ENCODE measurements at places on chromosomes 5 and 9. TPM values are rescaled to one million over a fixed set of nuclear protein-coding genes. Genes with fewer than 3 reads are reported as not detected.

- no peak overlapping the region for H3K27ac ChIP-seq
- no peak overlapping the region for H3K4me3 ChIP-seq
- peaks cover 2% of the 10 kb centered on the region for H3K36me3 ChIP-seq
Observed at GRCh38 chr5:95712347-95712958, 18.7 kb upstream of the RHOBTB3 start.

DNA sequence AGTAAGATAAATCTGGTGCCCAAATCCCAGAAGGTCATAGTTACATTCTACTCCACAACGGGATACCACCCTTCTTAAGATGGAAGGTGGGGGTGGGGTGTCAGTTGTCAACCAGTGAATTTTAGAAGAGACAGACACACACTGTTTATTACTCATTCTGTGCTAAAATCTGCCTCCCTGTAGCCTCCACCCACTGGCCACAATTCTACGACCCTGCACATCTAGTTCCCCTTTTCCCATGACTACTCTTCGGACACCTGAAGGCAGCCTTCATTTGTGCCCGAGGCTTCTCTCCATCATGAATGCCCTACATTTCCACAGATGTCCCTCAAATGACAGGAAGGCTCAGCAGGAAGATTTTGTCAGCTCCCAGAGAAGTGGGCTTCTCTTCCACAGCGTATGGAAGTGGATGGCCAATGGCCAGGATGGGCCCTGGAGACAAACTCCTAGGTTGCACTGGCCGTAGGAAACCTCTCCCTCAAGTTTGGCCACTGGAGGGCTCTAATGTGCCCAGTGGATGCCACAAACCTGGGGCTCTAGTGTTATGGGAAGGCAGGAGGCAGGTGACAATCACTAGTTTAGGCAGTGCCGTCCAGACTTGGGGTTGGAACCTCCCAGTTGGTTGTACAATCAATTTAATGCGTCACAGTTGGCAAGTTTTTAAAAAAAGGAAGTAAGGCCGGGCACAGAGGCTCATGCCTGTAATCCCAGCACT, 46.6 kb downstream of the PTPN3 start:
- H3K4me3 ChIP-seq = no peak overlapping the region
- DNase-seq = no peak
- H3K4me1 ChIP-seq = peaks cover 12% of the 10 kb centered on the region
- H3K36me3 ChIP-seq = no peaks in the 10 kb centered on the region
- H3K27ac ChIP-seq = no peak overlapping the region
- no peaks in the 10 kb centered on the region for H3K27me3 ChIP-seq

DNA sequence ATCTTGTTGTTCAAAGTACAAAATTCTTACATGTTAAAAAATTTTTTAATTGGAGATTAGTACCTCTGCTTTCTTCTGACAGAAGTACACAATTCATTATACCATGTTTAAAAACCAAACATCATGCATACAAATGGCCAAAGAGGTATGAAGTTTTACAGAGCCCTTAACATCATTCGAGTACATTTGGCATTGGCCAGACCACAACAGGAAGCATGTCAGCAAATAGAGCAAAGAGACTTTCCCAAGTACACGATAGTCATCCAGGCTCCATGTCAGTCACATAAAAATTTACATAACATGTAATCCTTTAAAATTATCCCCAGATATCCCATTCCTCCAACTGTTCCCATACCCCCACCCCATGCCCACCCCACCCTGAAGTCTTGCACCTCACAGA, 22.5 kb downstream of the HMGCS1 start:
- H3K27ac ChIP-seq = no peak overlapping the region
- peaks cover 44% of the 10 kb centered on the region for H3K36me3 ChIP-seq
- no peak for DNase-seq
- H3K4me1 ChIP-seq = peaks cover 17% of the 10 kb centered on the region

The BARHL1 gene
- total RNA-seq = not detected

DNA sequence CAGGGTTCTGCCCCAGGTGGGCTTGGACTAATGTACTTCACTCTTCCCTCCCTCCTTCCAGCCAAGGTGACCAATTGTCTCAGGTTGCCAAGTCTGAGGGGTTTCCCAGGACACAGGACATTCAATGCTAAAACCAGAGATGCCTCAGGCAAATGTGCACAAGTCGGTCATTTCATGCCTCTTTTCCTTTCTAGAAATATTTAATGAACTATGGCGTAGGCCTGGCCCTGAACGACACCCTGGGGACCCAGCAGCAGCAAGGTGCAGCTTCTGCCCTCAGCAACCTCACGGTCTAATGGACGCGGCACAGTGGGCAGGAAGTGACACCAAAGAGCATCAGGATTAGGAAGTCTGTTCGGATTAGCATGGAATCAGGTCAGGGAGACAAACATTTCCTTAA, 148.1 kb downstream of the MTX3 start:
- H3K27me3 ChIP-seq = peaks cover 7% of the 10 kb centered on the region
- H3K4me1 ChIP-seq = peaks cover 26% of the 10 kb centered on the region
- H3K27ac ChIP-seq = peak overlapping the region; percentile 40

- no peak overlapping the region for H3K27ac ChIP-seq
- no peaks in the 10 kb centered on the region for H3K27me3 ChIP-seq
- no peaks in the 10 kb centered on the region for H3K4me1 ChIP-seq
Observed at GRCh38 chr9:32931129-32931528, 70.3 kb downstream of the APTX start.

DNA sequence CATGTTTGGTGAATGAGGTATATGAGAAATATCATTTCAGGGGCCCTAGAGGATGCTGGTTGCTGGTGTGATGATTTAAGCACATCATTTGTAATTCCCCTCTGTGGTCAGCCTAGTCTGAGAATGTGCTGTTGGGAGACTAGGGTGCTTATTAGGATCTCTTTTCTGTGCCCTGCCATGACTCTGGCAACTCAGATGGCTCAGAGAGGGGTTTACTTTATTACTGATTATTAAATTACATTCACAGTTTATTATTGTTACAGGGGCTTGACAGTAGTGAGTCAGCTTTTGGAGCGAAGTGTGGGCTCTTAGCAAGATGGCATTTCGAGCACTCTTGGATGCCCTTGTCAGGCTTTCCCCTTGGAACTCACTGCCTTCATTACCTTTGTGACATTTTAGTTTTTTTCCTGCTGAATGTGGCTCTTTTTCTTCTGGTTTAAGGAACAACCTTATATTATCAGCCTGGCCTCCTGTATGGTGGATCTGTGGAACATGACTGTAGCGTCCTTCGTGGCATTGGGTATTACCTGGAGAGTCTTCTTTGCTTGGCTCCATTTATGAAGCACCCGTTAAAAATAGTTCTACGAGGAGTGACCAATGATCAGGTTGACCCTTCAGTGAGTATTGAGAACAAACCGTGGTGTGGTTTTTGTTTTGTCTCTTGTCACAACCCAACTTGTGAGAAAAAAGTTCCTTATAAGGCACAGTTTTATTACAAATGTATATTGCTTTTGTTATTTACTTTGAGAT, 33.8 kb downstream of the RCL1 start:
- H3K27me3 ChIP-seq = no peaks in the 10 kb centered on the region
- no peak for DNase-seq
- peaks cover 5% of the 10 kb centered on the region for H3K4me1 ChIP-seq
- no peak overlapping the region for H3K27ac ChIP-seq
